ENCODE measurements at places on chromosomes 11 and 22.
A peak's percentile ranks its signal among the peaks of the same experiment; 100 is the strongest.

GRCh38 chr11:65159012-65159411 lies 11.0 kb upstream of the SPDYC start:
- no peak for DNase-seq

- no peak for DNase-seq
Observed at GRCh38 chr11:118587952-118588351, 15.7 kb downstream of the ARCN1 start.

DNA sequence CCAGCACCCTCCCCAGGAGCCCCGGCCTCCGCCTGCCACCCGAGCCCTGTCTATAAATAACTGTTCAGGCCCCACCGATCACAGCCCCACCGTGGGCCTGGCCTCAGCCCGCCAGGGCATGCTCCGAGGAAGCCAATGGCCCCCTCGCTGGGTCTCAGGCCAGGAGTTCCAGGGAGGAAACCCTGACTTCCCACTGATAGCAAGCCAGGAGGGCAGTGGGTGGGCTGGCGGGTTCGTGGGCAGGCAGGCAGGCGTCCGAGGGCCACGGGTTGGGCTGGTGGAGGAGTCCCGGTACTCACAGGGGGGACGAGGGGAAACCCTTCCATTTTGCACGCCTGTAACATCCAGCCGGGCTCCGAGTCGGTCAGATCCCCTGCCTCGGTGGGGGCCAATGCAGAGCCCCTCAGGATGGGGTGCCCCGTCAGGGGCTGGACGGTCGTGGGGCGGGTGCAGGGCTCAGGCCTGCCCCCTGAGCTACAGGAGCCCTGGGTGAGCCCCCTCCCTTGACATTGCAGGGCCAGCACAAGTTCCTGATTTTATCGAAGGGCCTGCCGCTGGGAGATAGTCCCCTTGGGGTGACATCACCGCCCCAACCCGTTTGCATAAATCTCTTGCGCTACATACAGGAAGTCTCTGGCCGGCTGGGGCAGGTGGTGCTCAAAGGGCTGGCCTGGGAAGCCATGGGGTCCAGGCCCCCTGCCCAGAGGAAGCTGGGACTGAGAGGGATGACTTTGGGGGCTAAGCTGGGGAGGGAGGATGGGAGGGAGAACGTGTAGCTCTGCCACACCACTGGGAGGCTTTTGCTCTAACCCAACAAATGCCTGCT lies at the start of gene SPI1:
SPI1 (minus strand) TSS at position 538 of the 826 bp plus-strand sequence; CDS start at position 344, 194 bp downstream.
- DNase-seq: no peak

GRCh38 chr11:4991060-4991459 lies 3.6 kb upstream of the OR51L1 start:
- peak; percentile 1 for DNase-seq

- no peak for DNase-seq
Observed at GRCh38 chr22:46688949-46689348, 49.1 kb downstream of the CERK start.
